ENCODE measurements at places on chromosomes 16 and 17.

DNA sequence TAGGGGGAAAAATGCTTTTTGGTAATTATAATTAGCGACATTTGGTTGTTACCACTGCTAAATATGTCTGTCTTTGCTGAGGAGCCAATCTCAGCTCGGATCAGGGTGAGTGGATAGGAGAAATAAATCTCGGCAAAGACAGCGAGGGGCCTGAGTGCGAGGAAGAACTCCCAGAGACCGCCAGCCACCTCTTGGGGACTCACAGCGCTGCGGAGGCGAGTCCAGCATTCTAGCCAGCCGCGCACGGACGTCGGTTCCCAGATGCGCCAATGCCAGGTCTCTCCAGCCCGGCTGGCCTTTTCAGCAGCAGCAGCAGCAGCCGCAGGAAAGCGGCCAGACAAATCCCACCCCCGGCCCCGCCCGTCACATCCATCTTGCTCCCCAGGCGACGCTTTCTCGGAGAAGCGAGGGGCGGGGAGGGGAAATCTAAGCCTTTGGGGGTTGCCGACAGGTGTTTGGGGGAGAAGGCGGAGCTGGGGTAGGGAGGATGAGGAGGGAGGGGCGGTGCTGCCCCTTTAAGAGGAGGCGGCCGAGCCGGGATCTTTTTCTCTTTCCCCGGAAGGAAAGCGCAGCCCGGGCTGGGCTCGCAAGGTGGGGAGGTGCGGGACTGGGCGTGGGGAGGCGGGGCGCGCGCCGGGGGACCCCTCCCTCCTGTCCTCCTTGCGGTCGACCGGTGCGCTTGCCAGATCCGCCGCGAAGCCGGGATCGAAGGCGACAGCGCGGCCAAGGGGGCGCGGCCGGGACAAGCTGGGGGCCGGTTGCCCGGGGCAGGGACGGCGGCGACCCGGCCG lies at the start of gene ITGA3:
TSS of gene ITGA3 (plus strand) at position 685 of the 791 bp plus-strand sequence. CDS start 330 bp downstream, outside the sequence.
- DNase-seq = peak; percentile 78

DNA sequence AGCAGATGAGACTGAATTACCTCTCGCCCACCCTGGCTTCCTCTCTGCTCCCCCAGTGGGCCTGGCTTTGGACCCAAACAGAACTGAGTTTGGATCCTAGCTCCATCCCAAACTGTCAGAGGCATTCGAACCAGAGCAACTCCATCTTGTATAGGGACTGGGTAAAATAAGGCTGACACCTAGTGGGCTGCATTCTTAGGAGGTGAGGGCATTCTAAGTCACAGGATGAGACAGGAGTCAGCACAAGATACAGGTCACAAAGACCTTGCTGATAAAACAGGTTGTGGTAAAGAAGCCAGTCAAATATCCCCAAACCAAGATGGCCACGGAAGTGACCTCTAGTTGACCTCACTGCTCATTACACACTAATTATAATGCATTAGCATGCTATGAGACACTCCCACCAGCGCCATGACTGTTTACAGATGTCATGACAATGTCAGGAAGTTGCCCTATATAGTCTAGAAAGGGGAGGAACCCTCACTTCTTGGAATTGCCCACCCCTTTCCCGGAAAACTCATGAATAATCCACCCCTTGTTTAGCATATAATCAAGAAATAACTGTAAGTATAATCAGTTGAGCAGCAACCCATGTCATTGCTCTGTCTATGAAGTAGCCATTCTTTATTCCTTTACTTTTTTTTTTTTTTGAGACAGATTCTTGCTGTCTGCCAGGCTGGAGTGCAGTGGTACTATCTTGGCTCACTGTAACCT lies 44.4 kb downstream of the LYRM1 start:
- DNase-seq = no peak

- DNase-seq = no peak
These were observed 35.9 kb upstream of the CHMP6 start for GRCh38 chr17:80955671-80956280.

DNA sequence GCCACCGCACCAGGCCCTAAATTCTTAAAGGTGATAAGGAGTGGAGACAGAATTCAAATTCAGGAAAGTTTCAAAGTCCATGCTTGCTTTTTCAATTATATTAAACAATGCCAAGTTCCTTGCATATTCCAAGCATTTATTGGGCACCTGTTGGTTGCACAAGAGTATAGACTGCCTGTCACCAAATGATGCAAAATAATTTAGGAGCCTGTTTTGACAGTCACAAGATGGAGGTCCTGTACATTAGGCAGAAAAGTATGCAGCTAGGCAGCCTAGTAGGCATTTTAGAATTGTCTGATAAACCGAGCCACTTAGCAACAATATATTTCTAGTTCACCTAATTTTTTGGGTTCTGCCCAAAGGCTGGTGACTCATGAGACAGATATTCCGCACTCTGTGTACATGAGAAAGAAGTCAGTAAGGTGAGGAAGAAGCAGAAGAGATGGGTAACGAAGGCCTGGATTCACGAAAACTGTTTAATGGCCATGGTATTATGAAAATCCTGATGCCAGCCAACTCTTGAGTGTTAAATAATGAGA lies 7.3 kb downstream of the ACACA start:
- DNase-seq = no peak

DNA sequence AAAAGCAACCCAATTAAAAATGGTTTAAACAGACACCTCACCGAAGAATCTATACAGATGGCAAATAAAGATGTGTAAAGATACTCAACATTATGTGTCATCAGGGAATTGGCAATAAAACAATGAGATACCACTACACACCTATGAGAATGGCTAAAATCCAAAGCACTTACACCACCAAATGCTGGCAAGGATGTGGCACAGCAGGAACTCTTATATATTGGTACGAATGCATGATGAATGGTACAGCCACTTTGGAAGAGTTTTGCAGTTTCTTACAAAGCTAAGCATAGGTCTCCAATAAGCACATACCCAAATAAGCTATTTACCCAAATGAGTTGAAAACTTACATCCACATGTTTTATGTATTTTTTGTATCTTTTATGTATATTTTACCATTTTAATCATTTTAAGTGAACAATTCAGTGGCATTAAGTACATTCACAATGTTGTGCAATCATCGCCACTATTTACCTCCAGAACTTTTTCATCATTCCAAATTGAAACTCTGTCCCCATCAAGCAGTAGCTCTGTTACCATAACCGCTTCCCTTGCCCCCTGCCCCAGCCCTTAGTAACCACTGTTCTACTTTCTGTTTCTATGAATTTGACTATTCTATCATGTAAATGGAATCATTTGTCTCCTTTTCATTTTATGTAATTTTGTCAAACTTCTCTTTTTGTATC lies 6.7 kb upstream of the ALDH3A2 start:
- DNase-seq = no peak

- DNase-seq = no peak
These were observed 41.7 kb downstream of the ANKRD11 start for GRCh38 chr16:89448656-89449055.

- DNase-seq = no peak
These were observed 5.9 kb downstream of the CLEC19A start for GRCh38 chr16:19291475-19291874.
